CD8-positive, alpha-beta memory T cell (primary cell): ENCODE measurements at places on chromosomes 6 and 20.

- DNase-seq: no peak
Measured at GRCh38 chr20:37406010-37406998, 60.4 kb downstream of the SRC start.

DNA sequence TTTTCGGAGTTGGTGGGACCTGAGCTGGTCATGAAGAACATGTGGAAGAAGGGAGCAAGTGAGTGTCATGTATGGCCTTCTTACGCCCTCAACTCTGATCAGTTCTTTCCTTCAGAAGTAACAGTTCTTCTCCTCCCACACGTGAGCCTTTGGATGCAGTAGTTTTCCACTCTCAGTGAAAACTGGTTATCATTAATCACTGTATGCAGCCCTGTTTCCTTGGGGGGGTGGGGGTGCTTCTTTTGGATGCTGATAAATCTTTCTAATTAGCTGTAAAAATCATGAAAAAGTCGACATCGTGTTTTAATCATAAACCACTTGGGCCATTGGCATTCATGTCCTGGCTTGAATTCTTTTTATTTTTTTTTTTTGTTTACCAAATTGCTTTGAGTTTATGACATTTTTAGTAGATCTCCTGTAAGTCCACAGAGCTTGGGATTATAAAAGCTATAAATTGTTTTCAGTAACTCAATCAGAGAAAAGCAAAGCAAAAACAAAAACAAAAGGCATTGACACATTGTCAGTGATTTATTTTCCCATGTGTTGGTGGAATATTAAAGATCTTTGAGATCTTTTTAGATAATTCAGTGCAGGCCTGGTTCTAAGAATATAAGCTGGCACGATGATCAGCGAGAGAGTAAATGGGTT lies 84.8 kb downstream of the TRMT11 start:
- no peak for DNase-seq

DNA sequence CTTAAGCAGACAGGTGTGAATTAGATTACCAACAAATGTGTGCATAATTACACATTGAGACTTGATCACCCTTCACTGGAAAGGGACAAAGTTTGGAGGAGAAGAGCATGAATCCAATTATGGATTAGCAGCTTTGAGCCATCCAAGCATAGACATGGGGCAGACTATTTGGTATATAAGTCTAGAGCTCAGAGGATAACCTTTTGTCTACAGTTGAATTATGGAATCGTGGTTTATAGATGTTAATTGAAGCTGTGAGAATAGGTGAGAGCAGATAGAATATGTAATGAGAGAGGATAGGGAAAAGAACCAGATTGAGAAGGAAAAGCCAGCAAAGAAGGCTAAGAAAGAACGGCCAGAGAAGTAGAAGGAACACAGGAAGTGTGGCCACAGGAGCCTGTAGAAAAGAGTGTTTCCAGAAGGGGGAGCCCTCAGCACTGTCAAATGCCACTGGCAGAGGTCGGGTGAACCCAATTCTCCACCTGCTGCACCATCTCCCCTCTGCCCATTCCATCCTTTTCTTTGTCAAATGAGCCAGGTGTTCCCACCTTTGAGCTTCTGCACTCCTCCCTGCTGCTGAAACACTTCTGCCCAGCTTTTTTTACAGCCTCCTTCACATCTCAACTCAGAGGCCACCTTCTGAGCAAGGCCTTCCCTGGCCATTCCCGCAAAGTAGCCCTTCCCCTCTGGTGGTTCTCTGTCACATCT lies 7.3 kb downstream of the DNTTIP1 start:
- peak; percentile 73 for DNase-seq

- no peak for DNase-seq
Measured at GRCh38 chr6:119112812-119113530, 34.5 kb upstream of the FAM184A start.

DNA sequence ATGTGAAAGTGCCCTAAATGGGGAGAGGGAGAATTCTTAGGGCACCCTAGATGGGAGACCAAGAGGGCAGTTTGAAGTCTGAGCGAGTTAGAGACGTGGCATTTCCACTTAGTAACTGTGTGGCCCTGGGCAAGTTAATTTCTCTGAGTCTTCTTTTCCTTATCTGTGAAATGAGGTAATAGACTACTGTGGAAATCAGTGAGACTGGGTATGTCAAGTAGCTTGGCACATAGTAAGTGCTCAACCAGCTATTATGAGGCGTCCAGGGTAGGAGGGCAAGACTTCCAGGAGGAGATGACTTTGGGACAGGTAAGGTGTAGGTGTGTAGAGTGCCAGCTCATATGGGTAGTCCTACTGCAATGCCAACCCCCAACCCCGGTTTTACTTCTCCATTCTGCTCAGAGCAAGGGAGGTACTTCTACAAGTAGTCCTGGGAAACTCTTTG lies 770 bp downstream of the KIF3B start:
- DNase-seq: no peak

- DNase-seq: no peak
Measured at GRCh38 chr6:127458817-127459216, 372 bp downstream of the KIAA0408 start.

- peak; percentile 35 for DNase-seq
Measured at GRCh38 chr6:27684264-27685211, 211.6 kb upstream of the ZNF184 start.

DNA sequence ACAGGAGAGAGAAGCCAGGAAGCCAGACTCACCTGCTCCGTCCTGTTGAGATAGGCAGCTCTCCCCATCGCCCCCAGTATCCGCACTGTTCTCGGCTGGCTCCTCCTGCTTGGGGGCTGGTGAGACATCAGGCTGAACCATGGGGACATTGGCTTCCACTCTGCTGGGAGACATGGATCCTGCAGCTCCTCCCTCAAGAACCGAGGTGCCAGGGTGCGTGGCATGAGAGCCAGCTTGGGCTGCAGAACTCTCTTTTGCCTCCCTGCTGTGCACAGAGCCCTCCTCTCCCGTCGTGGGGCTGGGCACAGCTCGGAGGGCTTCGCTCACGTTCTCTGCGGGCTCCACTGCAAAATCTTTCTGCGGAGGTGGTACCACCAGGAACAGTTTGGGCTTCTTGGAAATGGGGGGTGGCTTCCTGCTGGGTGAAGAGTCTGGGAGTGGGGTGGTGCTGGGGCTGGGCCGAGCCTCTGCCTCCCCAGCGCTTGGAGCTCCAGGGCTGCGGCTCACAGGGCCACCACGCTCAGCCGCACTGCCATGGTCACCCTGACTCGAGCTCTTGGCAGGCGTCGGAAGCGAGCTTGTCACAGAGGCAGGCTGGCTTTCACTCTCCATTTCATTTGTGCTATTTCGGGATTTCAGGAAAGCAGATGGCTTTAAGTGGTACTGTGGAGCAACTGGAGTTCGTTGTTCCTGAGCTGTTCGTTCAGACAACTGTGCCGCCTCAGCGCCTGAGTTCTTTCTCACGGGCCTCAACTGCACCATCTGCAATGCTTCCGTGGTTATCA lies 26.5 kb downstream of the HEBP2 start:
- DNase-seq: no peak

DNA sequence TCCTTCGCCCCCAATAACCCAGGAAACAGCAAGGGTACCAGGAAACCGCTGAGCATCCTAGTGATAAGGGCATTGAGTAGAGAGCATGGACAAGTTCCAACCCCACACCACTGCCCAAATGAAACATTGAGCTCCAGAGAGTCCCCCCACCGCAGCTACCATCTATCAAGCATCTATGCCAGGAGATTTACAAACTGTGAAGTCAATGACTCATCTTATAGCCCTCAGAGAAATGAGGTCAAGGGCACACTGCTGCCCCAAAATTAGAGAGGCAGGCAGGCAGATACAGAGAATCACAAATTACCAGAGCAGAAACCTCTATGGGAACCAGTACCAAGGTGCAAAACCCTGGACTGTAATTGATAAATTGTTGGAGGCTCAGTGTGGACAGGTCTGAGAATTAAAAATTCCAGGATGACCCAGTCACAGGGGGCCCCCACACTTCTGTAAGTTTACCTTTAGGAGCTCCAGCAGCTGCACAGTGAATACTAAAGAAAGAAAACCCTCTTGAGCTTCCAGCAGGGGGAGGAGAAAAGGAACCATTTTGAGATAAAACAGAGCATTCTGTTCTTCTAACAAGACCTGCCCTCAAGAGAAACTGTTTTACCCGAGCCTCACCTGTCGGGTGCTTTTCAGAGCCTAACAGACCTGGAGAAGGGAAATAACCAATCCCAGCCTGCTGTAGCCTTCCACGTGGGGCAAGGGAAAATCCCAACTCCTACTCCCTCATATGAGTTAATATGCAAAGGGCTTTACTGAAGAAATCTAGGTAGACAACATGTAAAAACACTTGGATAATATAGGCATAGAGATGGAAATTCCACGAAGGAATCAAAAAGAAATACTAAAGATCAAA lies 118.0 kb upstream of the ARID1B start:
- no peak for DNase-seq

DNA sequence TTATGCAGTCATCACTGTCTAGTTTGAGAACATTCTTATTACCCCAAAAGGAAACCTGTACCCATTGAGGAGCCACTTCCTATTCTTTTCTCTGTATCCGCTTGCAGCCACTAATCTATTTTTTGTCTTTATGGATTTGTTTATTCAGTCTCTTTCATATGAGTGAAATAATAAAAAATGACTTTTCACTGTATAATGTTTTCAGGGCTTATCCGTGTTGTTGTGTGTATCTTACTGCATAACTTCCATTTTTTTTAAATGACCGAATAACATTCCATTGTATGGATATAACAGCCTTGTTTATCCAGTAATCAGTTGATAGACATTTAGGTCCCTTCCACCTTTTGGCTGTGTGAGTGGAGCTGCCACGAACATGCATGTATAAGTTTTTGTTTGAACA lies 86.6 kb downstream of the ZFAND3 start:
- DNase-seq: no peak

- no peak for DNase-seq
Measured at GRCh38 chr20:37821696-37822095, 81.2 kb upstream of the VSTM2L start.

DNA sequence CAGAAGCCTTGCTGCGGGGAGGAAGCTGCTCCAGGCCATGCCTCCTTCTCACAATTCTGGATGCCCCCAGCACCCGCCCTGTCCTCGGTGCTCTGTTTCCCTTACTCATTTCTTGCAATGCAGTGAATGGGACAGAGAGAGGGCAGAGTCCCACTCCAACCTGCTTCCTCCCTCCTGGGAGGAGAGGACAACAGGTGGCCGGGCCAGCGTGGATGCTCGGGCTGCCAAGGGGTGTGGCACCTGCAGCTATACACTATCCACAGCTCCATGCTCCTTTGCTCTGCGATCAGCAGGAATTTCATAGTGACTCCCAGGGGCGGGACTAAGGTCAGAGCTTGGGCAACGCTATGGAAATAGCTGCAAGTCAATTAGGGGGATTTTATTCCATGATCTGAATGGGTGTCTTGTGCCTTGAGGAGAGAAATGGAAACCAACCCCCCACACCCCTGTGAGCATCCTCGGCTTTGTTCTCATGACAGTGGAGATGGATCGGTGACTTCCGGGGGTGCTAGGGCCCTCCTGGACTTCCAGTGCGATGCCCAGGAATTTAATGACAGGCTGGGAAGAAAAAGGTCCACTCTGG lies 192.5 kb downstream of the MYLK4 start:
- DNase-seq: no peak

DNA sequence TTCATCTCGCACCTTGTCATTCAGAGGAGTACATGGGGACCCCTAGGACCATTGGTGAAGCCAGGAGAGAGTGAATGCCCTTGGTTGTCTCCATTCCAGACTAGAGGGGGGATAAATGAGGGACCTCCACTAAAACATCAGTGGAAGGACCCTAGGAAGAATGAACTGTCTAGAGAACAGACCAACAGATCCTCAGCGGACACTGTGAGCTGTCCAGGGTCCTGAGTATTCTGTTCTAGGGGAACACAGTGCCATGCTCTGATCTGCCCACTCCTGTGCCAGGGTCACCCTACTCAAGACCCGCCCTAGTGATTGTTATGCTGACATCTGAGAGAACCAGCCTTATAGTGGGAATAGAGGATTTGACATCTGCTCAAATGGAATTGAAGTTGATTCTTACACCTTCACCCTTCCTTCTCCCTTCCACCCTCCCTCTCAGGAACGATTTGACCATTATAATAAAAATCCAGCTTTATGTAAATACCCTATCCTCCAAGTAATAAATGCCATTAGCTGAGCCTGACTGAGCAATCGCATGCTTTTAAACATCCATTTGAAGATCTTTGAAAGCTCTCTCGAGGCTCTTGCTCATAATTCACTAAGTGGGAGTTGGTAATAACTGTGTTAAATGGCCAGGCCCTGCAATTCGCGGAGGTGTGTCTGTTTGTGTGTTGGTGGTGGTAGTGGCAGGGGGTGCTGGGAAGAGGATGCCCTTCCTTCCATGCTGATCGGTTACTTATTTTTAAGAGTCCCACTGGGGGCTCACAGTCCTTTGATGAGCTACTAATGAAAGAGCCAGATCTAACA lies 43.6 kb upstream of the SLC32A1 start:
- DNase-seq: peak; percentile 13

GRCh38 chr6:41774841-41775240 lies 4.9 kb downstream of the FRS3 start:
- no peak for DNase-seq

GRCh38 chr6:63307581-63308246 lies 12.1 kb downstream of the LGSN start:
- DNase-seq: no peak

GRCh38 chr6:56798163-56798562 lies 155.5 kb upstream of the DST start:
- DNase-seq: no peak

GRCh38 chr6:144588697-144589325 lies 303.7 kb downstream of the UTRN start:
- no peak for DNase-seq

DNA sequence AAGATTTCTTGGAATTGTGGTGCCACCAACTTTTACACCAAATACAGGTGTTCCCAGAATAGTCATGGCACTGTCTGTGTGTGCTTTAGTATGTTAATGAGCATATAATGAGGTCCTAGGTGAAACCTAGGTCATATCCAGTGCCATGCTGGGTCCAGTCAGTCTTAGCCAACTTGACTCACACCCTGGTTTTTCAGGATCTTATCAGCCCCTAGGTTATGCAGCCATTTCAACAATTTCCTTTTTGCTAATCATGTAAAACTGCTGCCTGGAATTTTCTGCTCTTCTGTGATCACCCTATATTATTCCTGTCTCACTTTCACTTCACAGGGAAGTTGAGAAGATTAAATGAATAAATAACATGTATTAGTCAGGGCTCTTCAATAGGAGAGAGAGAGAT lies 23.7 kb downstream of the SDHAF4 start:
- no peak for DNase-seq

DNA sequence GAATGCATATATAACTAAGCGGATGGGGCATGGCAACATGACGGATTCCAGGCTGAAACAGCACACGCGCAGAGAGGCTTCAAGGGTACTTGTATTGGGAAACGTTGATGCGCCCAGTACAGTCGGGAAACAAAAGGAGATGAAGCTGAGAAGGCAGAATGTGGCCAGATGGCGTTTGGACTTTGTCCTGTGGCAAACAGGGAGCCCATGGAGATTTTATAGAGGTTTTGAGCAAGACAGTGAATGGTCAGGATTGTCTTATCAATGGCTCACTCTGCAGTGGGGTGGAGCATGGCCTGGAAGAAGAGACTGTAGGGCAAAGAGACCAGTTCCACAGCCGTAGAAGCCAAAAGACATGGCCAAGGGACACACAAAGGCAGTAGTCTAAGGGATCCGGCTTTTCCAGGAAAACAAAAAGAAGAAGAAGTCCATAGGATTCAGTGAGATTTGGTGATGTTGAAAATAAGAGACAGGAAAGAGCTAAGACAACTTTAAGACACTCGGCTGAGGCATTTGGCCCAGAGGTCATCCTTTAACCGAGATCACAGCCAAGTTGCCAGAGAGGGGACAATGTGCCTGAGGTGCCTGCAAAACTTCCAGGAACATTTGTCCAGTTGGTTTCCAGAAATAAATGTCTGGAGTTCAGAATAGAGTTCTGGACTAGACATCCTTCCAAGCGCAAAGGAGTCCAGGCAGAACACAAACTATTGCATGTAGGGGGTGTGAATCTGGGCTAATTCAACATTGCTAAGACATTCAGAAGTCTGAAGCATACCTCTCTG lies 123.0 kb upstream of the RREB1 start:
- DNase-seq: no peak
